ENCODE measurements at places on chromosomes 3 and 15.

DNA sequence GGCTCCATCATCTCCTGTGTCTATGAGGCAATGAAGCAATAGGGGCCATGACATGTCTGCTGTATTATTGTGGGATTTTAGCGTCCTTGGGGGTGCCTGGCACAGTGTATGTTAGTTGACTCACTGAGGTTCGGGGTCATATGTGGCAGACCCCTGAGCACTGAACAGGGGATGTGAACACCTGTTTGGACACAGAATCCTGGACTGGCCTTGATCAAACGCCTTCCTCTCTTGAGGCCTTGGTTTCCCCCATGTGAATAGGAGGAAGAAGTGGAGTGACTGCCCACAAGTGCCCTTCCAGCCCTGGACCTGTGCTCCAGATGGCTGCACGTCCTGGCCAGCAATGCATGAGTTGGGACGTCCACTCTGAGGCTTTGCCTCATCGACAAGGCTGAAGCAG, 84.2 kb downstream of the HMG20A start:
- no peak for DNase-seq

DNA sequence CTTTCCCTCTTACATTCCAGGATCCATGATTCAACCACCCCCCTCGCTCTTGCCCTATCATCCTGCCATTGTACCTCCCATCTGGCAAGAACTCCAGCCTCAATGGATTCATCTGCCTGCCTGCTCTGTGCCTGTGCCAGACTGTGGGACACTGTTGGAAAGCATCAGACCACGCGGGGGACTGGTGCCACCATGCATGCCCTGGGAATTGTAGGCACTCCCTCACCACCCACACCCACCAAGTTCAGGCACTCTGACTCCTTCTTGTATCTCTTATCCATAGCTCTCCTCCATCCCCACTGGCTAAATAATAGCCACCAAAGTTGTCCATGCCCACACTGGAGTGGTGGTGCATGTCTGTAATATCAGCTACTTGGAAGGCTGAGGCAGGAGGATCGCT, 143.8 kb downstream of the TPRA1 start:
- DNase-seq: no peak

DNA sequence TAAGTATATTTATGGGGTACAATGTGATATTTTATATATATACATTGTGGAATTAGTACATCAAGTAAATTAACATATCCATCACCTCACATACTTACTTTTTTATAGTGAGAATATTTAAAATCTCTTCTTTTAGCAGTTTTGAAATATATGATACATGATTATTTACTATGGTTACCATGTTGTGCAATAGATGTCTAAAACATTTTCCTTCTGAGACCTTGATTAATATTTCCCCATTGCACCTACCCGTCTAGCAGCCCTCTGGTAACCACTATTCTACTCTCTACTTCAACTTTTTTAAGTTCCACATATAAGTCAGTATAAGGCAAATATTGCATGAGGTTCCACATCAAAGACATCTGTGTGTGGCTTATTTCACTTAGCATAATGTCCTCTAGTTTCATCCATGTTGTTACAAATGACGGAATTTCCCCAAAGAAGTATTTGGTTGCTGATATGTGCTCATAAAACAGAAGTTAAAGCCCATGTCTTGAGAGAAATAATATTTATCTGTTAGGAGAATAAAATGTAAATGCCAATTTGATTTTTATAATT, 29.6 kb upstream of the NFKBIZ start:
- DNase-seq: no peak

- DNase-seq: no peak
Observed at GRCh38 chr3:15623535-15624440, 22.2 kb downstream of the BTD start.

DNA sequence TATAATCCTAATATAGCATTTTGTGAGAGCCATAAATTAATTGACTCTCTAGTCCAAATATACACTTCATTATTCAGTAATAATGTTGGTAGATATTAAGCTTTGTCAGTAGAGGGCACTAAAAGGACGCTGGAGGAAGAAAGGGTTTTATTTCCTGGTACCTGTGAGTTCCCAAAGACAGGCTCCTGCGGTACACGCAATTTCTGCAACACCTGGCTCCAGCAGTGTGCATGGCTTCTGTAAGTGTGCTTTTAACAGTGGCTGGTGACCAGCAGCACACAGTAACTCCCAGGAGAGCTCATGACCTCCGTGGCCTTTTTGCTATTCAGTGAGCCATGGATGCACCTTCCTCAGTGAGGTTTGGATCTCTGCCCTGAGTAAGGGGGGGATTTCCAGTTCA, 338.3 kb upstream of the ZNF385D start:
- no peak for DNase-seq

DNA sequence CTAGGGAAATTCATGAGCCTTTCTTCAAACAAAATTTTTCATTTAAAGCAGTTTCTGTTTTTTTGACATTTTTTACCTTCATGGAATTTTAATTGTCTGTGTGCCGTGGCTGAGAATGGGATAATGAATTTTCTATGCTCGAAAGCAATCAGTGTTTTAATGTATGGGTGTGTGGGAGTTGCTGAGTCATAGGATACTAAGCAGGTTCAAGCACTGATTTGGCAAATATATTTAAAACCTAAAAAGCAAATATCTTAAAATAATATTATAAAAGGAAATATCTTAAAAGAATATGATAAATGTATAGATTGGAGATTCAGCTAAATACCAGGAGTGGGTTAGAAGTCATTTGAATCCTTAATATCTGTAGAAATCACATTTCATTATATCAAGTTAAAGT, 173.6 kb upstream of the LRRFIP2 start:
- no peak for DNase-seq

DNA sequence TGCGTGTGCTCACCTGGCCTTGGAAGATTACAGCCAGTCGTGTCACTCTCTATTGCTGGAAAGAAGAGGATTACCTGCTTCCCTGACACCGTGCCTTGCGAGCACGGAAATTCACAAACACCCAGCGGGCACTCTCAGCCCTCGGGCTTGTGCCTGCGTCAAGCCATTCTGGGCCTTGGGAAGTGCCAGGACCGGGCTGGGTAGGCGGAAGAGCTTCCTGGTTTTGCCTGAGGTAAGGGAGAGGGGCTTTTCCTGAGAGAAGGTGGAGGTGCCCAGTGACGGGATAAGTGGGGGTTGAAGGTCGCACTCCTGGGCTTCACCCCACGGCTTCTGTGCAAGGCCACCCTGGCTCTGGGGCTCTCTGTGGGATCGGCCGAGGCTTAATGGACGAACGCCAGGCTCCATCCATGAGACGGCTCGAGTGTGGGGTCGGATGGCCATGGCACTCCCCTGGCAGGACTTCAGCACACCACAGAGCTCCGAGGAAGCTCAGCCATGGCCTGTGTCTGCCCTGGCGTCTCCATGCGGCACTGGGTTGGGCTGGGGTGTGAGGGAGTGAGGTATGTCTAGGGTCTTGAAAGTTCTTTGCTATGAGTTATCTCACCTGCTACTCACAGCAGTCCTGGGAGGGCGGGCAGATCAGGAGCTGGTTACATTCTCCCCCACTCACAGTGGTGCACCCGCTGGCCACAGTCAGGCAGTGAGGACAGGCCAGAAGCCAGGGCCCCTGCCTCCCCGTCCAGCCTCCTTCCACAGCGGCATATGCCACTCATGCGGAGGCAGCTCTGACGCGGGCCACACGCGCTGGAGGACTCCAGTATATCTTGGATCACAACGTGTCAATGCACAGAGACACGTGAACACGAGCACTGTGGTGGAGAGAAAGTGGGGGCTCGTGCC, 209.0 kb downstream of the XXYLT1 start:
- DNase-seq: no peak

- DNase-seq: no peak
Observed at GRCh38 chr15:80404761-80405553, 775 bp downstream of the ARNT2 start.

GRCh38 chr3:179972881-179973423, 63.8 kb downstream of the PEX5L start:
- no peak for DNase-seq

GRCh38 chr15:54960266-54960665, 236.5 kb downstream of the RSL24D1 start:
- DNase-seq: no peak

DNA sequence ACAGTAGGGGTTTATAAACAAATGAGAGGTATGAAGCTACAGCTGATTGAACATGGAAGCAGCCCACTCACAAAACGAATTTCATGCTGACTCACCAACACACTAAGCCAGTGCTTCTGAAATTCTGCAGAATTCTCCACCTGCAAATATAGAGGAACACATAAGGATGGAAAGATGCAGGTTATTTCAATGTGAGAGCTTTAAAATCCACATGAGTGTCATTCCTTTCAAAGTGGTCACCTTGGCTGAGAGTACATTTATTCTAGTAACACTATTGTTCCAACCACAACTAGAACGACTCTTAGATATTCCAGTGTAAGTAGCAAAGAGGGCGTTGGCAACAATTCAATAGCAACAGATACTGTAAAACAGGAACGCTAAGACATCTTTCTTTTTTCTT, 189.9 kb upstream of the TSC22D2 start:
- no peak for DNase-seq

DNA sequence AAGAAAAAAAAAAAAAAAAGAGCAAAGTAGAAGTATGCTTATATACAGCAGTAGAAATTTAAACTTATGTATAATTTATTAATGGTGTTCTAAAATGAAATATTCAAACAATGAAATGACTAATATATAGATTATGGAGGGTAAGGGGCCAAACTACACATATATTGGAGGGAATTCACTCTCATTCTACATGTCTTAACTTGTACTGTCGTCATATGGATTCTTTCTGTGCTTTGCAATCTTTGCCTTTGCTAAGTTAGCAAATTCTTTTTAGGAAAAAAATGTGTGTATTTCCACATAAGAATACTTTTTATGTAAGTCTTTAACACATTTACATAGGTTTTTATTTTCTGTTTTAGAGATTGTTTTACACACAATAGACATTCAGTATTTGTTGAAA, 118.9 kb upstream of the MBNL1 start:
- no peak for DNase-seq

- no peak for DNase-seq
Observed at GRCh38 chr3:160369784-160370183, 29.2 kb downstream of the IFT80 start.

- DNase-seq: no peak
Observed at GRCh38 chr3:2133146-2133545, 34.5 kb downstream of the CNTN4 start.
